ENCODE measurements at places on chromosomes 11 and 22. TPM values are rescaled to one million over a fixed set of nuclear protein-coding genes. Genes with fewer than 3 reads are reported as not detected.

PC gene
- 40.2 TPM for polyA plus RNA-seq

CNIH2 gene
- not detected for polyA plus RNA-seq

FIBIN gene
- polyA plus RNA-seq, result 6.0 TPM

KRTAP5-7 gene
- 0.32 TPM for polyA plus RNA-seq

MUC2 gene
- 40.2 TPM for polyA plus RNA-seq

BCR gene
- polyA plus RNA-seq, result 10.8 TPM

GRIA4 gene
- 0.23 TPM for polyA plus RNA-seq

OSM gene
- 0.60 TPM for polyA plus RNA-seq

ASPHD2 gene
- 1.2 TPM for polyA plus RNA-seq

SIK3 gene
- polyA plus RNA-seq, result 5.5 TPM

GAL gene
- polyA plus RNA-seq, result 12.9 TPM

SCGB1D2 gene
- not detected for polyA plus RNA-seq

OR8G1 gene
- not detected for polyA plus RNA-seq

UBE4A gene
- polyA plus RNA-seq, result 15.7 TPM

DEFB131B gene
- polyA plus RNA-seq, result not detected

CSF2RB gene
- polyA plus RNA-seq, result 0.60 TPM

TBX10 gene
- polyA plus RNA-seq, result 60.6 TPM

AQP11 gene
- polyA plus RNA-seq, result 1.8 TPM

NUP160 gene
- 4.6 TPM for polyA plus RNA-seq

OR52A1 gene
- not detected for polyA plus RNA-seq

YAP1 gene
- 12.0 TPM for polyA plus RNA-seq
